ENCODE measurements at places on chromosomes 3 and 15.

DNA sequence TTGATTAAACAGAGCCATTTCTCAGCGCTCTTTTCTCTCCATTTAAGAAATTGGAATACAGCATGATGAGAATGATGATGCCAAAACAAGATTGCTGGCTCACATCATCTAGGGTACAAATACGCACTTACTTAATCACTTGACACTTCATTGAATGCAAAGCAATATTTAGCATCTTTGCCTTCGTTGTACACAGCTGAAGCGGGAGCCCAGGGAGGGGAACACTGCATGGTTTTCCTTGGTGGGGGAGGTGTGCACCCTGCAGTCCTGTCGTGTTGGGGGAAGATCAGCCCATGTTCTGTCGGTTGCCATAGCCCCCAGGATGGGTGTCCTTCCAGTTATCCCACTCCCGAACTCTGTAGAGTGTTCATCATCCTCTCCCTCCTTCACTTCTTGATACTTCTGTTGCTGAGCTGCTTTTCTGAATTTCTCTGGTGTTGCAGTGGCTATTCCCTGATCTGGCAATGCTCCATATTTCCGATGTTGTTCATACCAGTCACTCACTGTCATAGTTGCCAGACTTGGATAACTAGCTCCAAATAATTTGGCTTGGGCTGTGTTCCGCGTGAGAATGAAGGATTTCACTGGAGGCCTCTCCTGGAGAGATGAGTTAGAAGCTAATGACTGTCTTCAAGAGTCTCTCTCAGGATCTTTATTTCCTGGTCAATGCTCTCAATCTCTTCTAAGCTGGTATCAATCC lies 50.1 kb upstream of the DYNC1LI1 start:
- DNase-seq, result no peak

- DNase-seq, result no peak
Measured at GRCh38 chr15:73246898-73247297, 121.9 kb downstream of the HCN4 start.

DNA sequence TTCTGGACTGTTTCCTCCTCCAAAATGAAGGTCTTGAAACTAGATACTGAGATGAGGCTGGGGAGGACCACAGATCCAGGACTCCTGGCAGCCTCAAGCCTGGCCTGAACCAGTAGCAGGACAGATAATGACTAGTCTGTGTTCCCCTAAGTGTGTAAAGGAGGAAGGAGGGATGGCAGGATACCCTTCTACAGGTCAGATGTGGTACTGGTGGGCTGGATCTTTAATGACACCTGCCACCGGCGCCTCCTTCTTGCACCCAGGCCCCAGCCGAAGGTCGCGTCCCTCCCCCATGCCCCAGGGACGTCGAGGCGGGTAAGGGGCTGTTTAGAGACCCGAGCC lies 556 bp downstream of the USP19 start:
- no peak for DNase-seq

GRCh38 chr3:141945726-141946485 lies 69.5 kb downstream of the ATP1B3 start:
- DNase-seq, result no peak

DNA sequence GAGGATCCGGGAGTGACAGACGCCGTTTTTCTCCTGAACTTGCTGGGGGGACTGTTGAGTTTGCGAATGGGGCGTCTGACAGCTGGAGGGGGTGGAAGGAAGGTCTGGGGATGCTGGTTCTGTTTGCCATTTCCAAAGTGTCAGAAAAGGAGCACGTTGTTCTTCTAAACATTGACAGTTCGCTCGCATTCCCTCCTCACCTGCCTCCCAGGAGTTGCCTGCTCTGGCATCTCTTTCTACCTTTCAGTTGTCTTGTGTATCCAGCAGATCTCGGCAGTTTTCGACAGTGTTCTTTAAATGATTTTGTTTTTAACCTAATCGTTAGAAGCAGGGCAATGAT lies 829 bp downstream of the SELENOT start:
- DNase-seq, result peak; percentile 32

GRCh38 chr3:162211470-162211869 lies 714.9 kb downstream of the OTOL1 start:
- DNase-seq, result no peak

- DNase-seq, result no peak
Measured at GRCh38 chr3:127884041-127884440, 31.0 kb upstream of the KBTBD12 start.

DNA sequence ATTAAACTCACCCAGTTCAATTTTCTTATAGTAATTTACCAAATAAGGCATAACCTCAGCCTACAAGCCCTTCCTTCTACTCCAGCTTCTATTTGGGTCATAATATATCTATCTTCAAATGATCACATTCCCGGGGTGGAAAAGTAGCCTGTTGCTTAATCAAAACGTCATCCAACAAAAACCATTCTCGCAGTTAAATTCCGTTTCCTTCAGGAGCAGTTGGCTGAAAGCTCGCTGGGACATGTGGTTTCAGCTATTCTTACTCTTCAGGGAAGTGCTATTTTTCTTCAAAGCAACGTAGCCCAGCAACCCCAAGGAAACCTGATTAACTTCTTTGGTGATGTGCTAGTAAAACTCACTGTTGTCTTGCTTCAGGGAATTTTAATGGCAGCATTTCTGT lies 59.6 kb downstream of the MAGI1 start:
- no peak for DNase-seq

DNA sequence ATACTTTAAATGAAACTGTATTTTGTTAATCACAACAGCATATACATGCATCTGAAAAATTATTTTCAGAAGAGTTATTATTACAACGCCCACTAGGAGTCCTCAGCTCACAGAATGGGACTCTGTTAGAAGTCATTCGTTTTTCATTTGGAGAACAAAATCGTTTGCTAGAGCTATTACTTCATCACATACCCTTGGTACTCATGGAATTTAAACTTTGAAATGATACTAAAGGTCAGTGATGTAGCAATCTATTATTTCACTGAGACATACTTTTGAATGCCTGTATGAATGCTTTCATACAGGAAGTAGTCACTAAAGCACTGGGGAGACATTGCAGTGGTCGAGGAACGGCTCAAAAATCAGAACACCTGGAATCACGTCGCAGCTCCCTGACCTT lies 198.1 kb downstream of the MBNL1 start:
- no peak for DNase-seq

DNA sequence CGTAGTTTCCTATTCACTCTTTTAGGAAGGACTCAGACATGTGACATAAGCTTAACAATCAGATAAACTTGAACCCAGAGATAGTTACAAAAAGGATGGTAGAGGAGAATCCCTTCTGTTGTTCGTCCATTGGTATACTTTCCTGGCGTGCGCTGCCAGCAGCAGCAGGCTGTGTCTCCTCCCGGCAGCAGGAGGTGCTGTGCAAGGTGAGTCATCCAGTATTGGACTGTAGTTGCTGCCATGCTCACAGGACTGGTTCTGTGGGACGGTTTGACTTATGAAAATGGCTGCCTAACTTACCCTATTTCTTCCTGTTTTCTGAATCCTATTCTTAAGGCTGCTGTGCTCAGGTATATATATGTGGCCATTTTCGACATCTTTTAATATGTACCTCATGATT lies 253.4 kb upstream of the LRRC3B start:
- DNase-seq, result no peak

GRCh38 chr3:134260987-134261386 lies 10.3 kb upstream of the RYK start:
- DNase-seq, result peak; percentile 15

- DNase-seq, result no peak
Measured at GRCh38 chr15:39438799-39439592, 141.9 kb upstream of the THBS1 start.

- DNase-seq, result no peak
Measured at GRCh38 chr3:32077260-32078084, 28.9 kb upstream of the GPD1L start.

DNA sequence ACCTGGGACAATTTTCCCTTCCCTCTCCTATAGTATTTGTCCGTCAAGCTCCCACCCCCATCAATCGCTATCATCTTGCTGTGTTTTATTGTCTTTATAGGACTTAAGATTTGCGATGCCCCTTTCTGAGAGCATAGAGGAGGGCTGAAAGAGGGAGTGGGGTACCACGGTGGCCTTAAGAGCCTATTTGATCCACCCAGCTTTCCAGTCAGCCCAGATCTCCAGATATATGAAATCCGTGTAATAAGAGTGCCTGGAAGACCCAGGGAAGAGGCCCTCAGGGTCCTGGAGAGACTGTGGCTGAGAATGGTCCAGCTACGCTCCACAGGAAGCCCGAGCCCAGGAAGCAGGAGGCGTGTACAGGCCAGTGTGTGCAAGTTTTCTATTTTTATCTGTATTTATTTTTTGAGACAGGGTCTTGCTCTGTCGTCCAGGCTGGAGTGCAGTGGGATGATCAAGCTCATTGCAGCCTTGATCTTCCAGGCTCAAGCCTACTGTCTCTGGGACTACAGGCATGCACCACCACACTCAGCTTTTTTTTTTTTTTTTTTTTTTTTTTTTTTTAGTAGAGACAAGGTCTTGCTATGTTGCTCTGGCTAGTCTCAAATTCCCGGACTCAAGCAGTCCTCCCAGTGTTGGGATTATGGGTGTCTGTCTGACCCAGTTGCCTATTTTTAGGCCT lies 964 bp upstream of the NCKIPSD start:
- DNase-seq, result no peak

GRCh38 chr15:24633082-24633481 lies 42.5 kb upstream of the NPAP1 start:
- DNase-seq, result no peak

- DNase-seq, result peak; percentile 100
Measured at GRCh38 chr3:101676765-101677435, at the start of gene ZBTB11. Gene ZBTB11 (minus strand): TSS chr3:101677132. CDS start chr3:101676914, 218 bp downstream.

GRCh38 chr3:96753124-96753523 lies 61.3 kb upstream of the EPHA6 start:
- DNase-seq, result no peak

DNA sequence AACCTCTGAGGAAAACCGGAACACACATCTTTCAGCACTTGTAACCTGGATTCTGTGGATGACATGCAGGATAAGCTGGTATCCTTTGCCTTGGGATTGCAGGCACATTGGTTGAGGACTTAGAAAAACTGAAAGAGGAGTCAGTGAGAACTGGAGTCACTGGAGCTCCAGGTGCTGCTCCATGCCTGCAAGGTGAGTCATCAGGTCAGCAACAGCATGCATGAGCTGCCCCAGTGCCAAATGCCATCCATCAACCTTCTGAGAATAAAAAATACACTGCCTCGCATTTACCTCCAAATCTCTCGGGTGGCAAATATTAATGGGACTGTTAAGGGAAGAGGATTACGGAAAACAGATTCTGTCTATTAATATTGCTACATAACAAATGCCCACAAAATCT lies 729.1 kb downstream of the NTRK3 start:
- DNase-seq, result peak; percentile 55

DNA sequence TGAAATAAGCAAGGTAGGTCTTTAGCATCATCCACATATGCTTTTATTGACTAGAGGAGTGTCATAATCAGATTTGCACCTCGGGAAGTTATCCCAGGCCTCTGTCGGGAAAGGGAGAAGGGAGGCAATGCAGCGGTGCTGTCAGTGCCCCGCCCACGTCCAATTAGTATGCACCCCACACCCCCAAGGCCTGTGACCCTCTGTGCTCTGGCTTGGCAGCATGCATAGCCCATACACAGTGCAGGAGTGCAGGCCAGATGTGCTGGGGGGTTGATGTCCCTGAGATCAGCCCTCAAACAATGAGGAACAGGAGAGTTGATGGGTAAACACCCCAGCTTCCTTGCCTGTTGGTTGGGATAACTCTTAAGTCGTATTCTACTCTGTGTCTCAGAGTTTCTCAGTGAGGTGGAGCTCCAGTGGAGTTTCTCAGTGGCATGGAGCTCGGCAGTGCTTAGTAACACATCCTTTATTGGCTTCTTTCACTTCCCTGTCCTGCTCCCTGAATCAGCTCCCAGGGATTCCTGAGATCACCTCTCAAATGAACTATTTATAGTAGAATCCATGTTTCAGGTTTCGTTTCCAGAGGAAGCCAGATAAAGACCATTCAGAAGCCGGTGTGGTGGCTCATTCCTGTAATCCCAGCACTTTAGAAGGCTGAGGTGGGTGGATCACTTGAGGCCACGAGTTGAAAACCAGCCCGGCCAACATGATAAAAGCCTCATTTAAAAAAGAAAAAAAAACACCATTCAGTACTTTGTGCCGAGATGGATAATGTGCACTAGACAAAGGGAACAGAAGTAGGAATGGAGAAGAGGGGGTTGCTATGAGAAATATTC lies 26.7 kb upstream of the NDUFB4 start:
- DNase-seq, result no peak

- no peak for DNase-seq
Measured at GRCh38 chr3:116083683-116084082, 361.6 kb downstream of the LSAMP start.

GRCh38 chr3:128730471-128730870 lies 4.5 kb downstream of the RAB7A start:
- DNase-seq, result no peak

GRCh38 chr15:92101708-92102394 lies 248.3 kb downstream of the SLCO3A1 start:
- DNase-seq, result no peak

DNA sequence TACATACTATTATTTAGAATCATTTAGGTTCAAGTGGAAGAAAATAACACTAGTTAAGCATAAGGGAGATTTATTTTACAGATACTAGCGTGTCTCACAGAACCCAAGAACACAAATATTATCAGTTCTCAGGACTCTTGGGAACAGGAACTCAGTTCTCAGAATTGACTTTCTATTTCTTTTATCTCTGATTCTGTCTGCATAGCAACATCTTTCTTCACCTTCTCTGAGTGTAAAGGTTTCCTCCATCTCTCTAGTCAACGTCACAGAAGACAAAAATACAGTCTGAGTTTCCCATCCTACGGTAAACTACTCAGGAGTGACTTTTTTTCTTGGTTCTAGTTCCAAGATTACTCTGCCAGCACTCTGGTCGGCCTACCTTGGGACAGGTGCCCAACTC lies 220.0 kb downstream of the SV2B start:
- DNase-seq, result no peak

GRCh38 chr3:105515372-105515771 lies 148.7 kb downstream of the ALCAM start:
- DNase-seq, result no peak

DNA sequence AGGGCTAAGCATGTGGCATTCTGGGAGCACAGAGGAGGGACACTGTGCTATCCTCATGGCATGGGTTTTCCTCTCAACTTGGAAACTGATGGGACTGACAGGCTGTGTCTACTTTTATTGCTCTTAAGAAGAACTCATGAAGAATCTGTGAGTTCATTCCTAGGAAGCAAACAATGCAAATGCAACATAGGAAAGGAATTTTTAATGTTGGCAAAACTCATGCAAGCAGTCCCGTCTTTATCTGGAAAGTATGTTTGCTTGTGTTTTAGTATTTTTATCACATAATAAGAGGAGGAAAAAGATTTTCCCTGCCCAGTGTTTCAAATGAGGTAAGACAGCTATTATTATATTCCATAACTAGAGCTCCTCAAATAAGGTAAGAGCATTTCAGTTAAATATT lies 89.7 kb downstream of the TRIM42 start:
- DNase-seq, result no peak

Data from prostate gland (tissue), 2 donors.